ENCODE measurements at places on chromosomes 6 and 20.
A peak's percentile ranks its signal among the peaks of the same experiment; 100 is the strongest.

- no peak for DNase-seq
These were observed 514 bp downstream of the DEFB129 start for GRCh38 chr20:227439-228105.

GRCh38 chr6:26196846-26197635 lies 109.8 kb downstream of the HFE start:
- peak; percentile 86 for DNase-seq

DNA sequence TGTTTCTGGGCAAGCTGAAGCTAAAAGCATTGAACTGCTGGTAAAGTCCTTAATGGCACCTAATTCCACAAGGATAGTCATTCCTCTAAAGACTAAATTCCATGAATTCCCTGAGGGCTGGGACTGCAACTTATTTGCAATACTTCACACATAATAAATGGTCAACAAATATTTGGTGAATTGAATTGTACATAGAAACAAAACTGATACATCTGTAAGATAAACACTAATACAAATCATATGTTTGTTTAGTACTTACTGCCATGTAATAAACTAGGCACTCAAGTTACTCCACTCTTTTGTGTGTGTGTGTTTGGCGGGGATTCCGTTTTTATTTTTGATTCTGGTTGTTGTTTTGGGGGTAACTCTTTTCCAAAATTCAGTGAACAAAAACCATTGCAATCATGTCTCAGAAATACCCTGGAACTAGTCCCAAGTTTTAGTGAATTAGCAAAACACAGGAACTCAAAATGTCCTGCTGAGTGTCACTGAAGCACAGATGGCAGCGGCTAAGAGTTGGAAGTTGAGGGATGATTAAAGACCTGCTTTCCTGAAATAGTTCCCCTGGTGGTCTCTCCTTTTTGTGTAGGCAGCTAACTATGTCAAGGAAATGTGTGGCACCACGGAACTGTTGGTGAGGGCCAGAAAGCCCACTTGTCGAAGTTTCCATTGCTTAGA lies 74.8 kb upstream of the SNRPB2 start:
- DNase-seq, result no peak

DNA sequence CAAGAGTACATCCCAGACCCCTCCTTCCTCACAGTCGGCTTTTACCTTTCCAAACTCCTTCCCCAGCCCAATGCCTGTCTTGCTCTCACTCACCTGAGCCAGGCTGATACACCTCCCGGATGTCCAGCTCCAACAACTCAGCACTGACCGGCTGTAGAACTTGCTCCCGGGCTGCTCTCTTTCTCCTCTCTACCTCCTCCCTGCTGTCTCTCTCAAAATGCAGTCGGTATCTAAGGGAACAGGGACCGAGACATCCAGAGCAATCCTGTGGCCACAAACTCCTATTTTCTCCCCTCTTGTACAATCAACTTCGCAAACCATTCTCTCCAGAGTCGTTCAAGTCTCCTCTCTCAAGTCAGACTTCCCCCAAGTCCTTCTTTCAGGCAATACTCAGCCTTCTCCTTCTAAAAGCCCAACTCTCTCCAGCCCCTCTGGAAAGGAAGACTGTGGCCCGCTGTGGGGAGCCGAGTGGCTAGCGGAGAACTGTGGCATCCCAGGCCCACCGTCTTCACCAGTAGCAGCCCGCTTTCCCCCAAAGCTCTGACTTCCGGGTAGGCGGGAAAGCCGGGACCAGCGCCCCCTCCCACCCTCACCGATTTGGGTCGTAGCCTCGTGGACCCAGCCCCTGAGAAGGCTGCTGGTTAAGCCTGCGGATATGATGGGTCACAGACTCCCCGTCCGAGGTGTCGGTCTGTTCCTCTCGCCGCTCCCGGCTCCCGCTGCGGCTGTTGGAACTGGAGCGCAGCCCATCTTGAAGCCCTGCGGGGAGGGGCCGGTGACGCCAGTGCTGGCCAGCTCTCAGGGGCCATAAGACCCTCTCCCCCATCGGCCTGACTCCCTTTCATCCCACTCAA lies 1.1 kb downstream of the GNL1 start:
- DNase-seq, result no peak

GRCh38 chr6:110390404-110390803 lies 25.0 kb downstream of the DDO start:
- DNase-seq, result no peak

GRCh38 chr20:21134883-21135493 lies 9.1 kb downstream of the KIZ start:
- DNase-seq, result no peak

- DNase-seq, result no peak
These were observed 129.7 kb downstream of the FAXC start for GRCh38 chr6:99219788-99220187.

GRCh38 chr20:60381643-60382400 lies 423.6 kb downstream of the CDH26 start:
- DNase-seq, result no peak

- no peak for DNase-seq
These were observed 947.1 kb downstream of the TFAP2A start for GRCh38 chr6:9467741-9468140.

DNA sequence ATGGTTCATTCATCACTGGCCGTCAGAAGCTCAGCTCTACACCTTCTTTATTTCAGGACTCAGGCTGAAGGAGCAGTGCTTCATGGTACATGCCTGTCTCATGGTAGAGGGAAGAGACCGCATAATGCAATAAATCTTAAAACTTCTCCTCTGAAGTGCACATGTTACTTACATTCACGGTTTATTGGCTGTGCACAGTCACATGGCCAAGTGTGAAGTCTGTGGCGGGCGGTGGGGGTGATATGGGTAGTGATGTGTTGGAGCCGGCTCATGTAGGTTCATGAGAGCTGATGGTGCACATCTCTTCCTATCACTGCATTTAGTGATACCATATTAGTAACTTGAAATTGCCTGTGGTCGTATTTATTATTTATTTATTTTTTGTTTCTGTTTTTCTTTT lies 102.9 kb downstream of the CTNNBL1 start:
- DNase-seq, result no peak

DNA sequence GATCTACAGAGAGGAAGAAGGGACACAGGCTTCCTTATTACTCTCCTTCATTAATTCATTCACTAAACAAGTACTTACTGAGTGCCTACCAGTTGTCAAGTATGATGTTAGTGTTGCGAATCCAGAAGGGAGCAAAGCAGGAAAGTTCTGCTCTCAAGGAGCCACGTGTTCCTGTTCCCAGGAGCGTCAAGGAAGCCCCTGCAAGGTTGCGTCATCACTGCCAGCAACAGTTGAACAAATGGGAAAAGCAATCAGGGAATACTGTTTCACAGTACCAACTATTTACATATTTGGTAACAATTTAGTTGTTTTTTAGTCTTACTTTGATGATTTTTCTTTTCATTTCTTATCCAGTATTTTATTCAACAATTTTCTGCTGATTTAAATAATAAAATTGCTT lies 310.0 kb downstream of the FOXA2 start:
- DNase-seq, result no peak

DNA sequence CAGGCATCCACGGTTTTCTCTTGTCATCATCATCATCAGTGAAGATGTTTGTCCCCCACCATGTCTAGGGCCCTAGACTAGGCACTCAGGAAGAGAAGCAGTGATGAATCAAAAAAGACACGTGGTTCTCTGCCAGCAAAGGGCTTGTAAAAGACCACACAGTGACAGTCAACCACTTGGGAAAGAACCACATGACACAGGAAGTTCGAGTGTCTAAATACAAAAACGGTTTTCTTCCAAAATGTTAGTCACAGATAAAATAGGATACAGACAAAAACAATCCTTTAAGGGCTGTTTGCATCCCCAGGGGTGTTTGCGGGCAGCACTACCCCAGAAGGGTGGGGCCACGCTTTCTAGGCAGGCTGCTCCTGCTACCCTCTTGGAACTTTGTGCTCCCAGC lies 356.8 kb upstream of the AGPAT4 start:
- no peak for DNase-seq

- DNase-seq, result no peak
These were observed 1.2 kb upstream of the PI3 start for GRCh38 chr20:45173522-45173921.

- no peak for DNase-seq
These were observed 31.8 kb downstream of the EZR start for GRCh38 chr6:158787395-158787794.

DNA sequence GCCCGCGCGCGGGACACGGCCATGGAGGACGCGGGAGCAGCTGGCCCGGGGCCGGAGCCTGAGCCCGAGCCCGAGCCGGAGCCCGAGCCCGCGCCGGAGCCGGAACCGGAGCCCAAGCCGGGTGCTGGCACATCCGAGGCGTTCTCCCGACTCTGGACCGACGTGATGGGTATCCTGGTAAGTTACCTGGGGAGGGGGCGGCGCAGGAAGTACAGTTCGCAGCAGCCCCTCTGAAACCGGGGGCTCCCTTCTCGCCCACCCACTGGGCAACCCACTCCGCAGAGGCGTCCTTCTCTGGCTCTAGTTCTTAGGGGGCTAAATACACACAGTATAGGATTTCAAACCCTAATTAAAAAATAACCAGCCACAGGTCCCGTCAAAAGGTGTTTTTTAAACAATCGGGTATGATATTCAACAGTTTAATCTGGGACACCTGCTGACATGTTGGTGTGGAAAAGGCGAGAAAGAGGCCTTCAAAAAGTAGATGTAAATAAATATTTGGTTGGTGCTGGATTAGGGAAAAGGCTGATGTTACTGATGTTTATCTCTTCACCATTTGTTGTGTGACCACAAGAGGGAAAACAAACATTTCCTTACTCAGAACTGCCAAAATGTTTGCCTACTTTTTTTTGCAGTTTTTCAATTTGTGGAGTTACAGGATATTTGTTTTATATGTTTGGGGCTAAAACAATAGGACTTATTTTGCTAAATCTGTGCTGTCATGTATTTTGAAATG lies 577 bp downstream of the SASH1 start:
- no peak for DNase-seq

DNA sequence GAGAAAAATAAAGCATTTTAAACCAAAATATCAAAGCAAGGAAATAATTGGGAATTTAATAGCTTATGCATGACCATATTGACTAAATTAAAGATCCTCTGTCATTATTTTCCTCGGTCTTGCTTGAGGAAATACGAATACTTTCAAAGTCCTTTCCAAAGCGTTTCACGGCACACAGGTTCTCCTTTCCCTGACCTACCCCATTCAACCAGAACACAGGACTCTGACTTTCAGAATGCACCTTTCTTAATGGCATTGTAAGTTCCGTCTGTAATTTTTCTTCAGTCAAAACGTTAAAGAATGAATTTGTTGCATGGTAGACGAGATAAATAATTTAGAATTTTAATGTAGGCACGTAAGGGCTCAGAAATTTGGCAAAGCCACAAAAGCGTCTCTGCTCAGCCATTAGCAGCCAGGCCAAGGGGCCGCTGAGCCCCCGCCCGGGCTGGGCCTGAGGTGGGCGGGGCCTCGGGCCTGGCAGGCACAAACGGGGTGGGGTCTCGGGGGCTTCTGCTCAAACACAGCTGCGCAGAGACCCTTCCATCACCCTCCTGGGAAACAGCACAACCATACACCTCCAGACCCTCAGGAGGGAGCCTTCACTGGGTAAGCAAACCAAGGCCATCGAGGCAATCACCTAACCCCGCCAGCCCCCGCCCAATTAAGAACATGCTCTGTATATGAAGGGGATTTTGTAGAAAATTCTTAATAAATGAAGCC lies 3.4 kb downstream of the NEDD9 start:
- DNase-seq, result no peak

DNA sequence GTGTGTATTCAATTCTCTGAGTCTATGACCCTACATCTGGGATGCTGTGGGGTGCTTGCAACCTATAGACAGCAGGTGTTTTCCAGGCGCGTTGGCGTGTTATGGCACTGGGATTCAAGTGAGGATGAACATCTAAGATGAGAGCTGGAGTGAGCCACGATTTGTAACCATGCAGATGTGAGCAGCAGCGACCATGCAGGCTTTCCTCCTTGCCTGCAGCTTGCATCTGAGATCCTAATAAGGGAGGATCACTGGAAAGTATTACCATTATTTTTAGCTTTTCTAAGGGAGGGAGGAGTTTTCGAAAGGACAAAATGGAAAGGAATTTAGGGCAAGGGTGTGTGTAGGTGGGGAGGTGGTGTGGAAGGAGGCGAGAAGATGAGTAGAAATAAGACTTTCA lies 216.7 kb downstream of the ATXN1 start:
- DNase-seq, result no peak

- no peak for DNase-seq
These were observed 16.6 kb downstream of the VSTM2L start for GRCh38 chr20:37919389-37920040.

DNA sequence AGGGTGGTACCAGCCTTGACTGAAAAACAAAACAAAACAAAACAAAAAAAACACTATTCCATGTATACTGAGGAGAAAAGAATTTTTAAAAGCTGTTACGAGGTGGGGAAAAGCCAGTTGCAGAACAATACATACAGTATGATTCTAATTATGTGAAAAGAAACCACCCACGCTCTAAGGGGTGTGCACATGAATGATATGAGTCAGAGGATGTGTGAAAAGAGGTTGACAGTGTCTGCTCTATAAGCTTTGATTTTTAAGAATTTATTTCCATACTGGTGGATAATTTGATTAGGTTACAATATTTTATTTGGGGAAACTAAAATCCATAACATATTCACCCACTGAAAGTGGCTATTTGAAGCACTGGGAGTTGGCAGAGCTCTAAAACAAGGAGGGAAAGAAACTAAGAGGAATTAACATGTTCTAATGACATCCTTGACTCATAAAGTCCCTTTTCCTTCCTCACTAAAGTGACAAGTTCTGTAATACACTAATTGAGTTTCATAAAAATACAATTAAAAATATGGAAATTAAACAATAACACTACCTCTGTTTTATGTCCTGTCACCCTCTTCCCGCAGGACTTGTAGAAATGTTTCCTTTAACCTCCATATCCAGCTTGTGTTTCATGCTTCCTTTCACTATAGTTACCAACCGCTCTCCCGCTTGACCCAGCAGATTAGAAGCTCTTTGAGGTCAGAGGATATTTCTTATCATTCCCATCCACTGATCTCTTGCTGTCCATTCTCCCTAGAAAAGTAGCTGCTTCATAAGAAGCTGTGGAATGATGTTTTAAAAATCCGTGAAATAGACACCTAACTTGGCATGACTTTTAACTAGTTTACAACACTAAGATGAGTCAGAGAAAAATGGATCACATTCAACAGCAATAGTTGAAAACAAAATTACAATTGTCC lies 118.6 kb upstream of the CCDC28A start:
- no peak for DNase-seq

Measured in SIG-M5 (cell line).